ENCODE measurements at places on chromosomes 16 and 17.
A peak's percentile ranks its signal among the peaks of the same experiment; 100 is the strongest.

- DNase-seq, result no peak
Measured at GRCh38 chr16:65032387-65032786, 89.5 kb downstream of the CDH11 start.

DNA sequence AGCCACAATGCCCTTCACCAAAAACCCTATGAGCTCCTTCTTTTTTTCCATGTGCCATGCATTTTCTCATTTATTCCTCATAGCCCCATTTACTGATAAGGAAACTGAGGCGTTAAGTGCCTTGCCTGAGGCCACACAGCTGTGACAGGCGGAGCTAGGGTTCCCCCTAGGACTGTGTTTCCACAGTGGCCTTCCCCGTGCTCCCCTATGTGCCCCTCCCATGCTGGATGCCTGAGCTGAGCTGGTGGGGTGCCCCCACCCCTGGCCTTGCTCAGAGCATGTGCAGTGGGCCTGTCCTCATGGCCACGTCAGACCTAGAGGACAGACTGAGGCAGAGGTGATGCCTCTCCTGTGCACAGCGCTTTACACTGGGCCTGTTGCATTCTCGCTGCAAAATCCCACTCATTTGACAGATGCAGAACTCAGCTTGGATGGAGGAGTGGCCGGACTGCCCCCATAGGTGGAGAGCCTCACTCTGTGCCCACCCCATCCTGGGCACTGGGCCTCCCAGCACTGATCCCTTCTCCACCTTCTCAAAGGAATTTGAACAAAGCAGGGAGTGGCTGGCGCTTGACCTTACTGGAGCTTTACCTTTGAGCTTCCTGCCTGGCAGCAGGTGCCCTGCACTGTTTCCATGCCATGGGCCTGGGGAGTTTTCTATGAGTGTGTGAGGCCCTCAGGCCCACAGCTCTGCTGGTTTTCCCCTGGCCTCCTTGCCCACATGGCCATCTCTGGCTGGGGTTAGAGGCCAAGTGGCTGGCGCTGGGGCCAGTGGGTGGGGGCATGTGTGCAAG is 2.6 kb downstream of the MAP2K3 start:
- peak; percentile 31 for DNase-seq

DNA sequence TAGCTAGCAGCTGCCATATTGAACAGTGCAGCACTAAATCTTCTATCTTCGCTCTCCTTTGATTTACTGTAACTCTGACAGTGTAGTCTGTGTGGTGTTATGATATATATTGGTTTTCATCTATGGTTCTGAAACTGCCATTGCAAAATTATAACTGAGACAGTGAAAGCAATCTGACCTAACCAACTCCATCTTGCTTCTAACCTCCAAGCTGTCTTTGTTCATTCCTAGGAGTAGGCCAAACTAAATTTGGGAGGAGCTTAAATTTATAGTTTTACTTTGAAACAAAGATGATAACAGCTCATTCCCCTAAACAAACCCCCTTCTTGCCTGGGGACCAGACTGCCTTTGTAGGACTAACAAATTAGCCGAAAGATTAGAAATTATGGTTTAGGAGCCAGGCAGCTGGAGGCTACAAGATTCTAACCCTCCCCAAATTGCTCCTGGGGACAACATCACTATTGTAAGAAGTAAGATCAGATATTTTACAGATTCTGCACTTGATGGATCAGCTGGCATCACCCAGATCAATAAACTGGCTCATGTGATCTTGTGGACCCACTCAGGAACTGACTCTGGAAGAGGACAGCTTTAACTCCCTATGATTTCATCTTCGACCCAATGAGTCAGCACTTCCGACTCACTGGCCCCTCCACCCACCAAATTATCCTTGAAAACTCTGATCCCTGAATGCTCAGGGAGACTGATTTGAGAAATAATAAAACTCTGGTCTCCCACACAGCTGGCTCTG is 47.0 kb upstream of the FBXO47 start:
- DNase-seq, result no peak

GRCh38 chr17:9676084-9676483 is 30.8 kb downstream of the USP43 start:
- DNase-seq, result no peak

GRCh38 chr17:69818467-69818866 is 256.6 kb upstream of the KCNJ16 start:
- DNase-seq, result no peak

DNA sequence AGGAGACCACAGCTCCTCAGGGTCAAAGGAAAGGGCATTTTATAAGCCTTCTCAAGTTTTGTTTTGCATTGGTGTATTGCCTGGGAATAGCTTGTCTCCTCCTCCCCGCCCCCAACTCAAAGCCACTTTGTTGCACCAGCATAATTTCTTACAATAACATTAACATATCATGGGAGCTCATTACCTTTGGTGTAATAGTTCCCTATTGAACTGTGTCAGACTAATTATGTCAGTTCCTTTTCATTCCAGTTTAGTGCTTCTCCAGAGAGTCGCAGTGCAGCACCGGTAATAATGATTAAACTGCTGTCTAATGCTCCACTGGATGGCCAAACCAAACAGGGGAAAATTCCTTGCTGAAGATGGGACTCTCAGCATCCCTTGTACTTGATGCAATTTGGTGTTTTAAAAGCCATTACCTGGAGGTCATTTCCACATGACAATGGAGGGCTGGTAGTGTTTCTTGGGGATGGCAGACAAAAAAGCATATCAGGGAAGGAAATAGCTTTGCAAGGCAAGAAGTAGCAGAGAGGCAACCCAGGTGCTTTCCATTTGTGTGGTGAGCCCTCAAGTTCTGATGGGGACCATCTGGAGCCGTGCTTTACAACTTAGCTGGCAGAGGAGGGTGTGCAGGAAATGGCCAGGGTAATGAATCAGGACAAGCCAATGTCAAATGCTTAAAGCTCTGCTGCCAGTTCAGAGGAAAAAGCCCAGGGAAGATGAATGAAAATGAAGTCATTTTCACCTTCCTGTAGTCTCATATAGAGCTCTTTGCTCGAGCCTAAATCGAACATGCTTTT is 91.5 kb upstream of the NLRP1 start:
- no peak for DNase-seq

GRCh38 chr17:82922646-82923045 is 82.8 kb upstream of the ZNF750 start:
- no peak for DNase-seq

DNA sequence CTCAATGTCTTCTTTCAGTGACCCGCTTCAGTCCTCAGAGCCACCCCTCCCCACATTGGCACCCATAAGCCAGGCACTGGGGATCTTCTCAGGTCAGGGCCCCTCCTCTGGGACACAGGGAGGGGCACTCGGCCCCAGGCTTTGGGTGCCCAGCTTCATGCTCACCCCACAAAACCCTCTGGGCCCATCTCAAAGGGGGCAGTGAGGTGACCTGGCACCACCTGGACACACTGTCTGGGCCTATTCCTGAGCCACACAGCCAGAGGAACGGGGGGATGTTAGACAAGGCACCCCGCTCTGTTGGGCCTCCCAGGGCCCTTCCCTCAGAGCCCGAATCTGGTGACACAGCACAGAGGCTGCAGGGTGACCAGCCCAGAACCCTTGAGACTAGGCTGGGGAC is 36.1 kb downstream of the TNFRSF13B start:
- no peak for DNase-seq

DNA sequence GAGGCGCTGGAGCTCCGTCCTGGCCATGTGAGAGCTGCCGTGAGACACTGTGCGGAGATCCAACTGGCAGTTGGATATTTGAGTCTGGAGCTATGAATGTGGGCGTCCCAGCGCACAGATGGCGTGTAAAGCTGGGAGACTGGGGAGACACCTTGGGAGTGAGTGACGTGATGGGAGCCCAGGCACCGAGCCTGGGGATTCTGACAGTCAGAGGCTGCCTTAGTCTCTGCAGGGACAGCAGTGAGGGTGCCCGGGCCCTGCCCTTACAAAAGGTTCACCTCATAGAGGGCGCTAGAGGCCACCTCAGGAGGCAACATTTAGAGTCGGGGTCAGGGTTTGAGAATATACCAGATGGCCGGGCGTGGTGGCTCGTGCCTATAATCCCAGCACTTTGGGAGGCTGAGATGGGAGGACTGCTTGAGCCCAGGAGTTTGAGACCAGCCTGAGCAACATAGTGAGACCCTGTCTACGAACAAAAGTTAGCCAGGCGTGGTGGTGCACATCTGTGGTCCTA is 194.1 kb upstream of the GSE1 start:
- no peak for DNase-seq

DNA sequence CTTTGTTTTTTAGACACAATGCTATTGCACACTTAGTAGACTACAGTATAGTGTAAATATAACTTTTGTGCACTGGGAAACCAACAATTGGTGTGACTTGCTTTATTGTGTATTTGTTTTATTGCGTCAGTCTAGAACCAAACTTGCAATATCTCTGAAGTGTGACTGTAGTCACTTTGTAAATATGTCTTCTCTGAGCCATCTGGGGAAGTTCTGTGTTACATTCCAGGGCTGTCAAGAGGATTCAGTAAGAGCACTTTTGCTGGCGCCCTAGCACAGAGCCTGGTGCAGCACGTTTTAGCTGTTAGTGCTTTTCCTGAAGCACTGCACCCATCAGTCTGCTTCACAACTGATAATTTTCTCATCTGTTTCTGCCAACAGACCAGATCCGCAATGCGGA is 73.2 kb downstream of the NT5M start:
- DNase-seq, result no peak

DNA sequence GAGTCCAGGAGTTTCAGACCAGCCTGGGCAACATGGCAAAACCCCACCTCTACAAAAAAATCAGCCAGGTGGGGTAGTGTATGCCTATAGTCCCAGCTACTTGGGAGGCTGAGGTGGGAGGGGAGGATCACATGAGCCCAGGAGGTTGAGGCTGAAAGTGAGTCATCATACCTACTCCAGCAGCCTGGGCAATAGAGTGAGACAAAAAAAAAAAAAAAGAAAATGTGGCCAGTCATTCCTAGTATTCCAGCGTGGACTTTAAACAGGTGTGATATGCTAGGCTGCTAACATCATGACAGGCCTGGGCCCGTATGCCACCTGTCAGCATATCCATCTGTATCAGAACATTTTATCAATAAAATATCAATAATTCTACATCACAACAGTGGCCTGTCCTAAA is 143.3 kb downstream of the AATF start:
- no peak for DNase-seq

GRCh38 chr17:37344519-37344918 is 31.3 kb upstream of the C17orf78 start:
- DNase-seq, result no peak

DNA sequence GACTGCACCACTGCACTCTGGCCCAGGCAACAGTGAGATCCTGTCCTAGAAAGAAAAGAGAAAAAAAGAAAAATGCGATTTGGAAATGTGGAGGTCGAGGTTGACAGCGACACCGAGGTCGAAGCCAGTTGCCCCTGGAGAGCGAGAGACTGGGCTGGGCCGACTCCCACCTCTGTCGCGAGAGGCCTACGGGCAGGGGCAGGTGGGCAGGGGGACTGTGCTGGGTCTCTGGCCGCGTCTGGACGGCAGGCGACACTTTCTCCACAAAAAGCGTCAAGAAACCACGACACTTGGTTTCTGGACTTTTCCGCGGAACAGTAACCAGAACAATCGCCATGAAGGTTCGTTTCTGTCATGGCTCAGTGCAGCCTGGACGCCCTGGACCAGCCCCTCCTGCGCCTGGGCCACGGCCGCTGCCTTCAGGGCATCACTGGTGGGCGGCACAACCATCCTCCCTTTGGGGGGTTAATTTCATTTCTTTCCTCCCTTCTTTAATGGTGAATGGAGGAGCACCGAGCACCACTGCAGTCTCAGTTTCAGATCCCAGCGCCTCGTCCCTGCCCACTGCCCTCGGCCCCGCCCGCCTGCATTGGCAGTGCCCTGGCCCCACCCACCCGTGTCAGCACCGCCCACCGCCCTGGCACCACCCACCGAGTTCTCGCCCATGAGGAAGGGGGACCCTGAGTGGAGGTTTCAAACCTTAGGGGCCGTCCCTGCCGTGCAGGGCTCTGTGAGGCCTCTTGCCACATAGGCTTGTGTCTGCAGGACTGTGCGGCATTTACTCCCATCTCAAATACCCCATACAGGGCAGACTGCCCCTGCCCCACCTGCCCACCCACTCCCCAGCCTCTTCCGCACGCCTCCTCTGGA is 18.5 kb upstream of the CDH15 start:
- DNase-seq, result no peak

GRCh38 chr17:60322056-60322387 is 69.9 kb downstream of the USP32 start:
- DNase-seq, result no peak

DNA sequence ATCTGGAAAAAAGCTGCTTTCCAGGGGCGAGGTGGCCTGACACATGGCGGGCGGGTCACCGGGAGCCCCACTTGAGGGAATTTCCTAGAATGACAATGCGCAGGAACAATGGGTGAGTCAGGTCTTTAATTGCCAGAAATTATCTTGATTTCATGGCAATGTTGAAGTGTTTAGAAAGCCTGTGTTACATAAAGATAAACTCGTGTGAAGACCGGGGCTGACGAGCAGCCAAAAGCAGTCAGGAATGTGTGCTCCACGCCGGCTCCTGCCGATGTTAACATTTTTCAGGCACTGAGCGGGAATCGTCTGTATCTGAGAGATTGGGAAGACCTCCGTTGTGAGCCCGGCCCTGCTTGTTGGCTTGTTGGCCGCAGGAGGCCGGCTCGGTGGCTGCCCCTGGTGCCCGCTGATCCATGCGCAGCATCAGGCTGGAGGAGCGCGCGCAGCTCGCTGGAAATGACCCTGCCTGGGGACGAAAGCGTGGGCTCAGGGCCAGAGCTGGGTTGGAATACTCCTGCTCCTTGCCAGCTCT is 353.1 kb downstream of the FOXL1 start:
- DNase-seq, result no peak

- DNase-seq, result peak; percentile 84
Measured at GRCh38 chr17:9905902-9906301, 831 bp upstream of the RCVRN start.

DNA sequence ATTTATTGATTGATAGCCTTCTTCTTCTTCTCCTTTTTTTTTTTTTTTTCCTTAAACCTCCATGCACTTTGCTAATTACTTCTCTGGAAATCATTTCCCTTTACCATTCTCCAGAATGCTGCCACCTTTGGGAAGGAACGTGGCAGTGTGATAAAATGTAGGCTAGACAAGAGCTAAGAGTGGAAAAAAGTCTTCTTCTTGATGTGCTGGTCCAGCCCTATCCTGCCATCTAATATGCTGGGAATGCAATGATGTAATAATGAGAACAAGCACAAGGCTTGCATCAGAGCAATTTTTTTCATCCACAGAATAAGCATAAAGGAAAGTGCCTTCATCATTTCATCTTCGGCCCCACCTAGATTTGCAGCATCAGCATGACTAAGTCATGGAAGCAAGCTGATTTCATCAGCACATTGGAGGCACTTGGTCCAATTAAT is 128.7 kb upstream of the ZFHX3 start:
- DNase-seq, result no peak
